Colonic mucosa (tissue), 4 donors: ENCODE measurements at places on chromosomes 12 and 14. TPM values are rescaled to one million over a fixed set of nuclear protein-coding genes. Genes with fewer than 3 reads are reported as not detected.
A peak's percentile ranks its signal among the peaks of the same experiment; 100 is the strongest.

- no peak for DNase-seq
- H3K4me1 ChIP-seq: no peaks in the 10 kb centered on the region
- no peak overlapping the region for H3K4me3 ChIP-seq
- no peak overlapping the region for H3K27ac ChIP-seq
Observed at GRCh38 chr12:100920493-100920892, 125.9 kb downstream of the ANO4 start.

The PLEKHD1 gene
- 0.10 TPM for total RNA-seq

The LYZ gene
- total RNA-seq: 20.6 TPM

DNA sequence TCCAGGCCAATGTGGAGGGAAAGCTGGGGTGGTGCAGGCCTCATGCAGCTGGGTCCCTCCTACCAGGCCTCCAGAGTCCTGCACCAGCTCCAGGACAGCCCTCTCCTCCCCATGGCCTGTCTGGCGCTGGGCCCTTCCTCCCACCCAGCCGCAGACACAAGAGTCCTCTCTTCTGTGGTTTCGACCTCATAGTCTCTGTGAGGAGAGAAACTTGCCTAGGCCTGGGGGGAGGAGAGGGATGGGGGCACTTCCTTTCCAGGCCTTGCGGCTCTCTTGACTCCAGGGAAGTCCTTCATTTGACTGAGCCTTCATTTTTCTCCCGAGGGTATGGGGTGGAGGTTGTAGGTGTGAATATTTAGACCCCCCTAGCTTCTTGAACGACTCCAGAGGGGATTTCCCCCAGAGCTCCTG is 2.3 kb downstream of the MMP14 start:
- no peaks in the 10 kb centered on the region for H3K27me3 ChIP-seq
- peak overlapping the region; percentile 76 for H3K4me3 ChIP-seq
- H3K27ac ChIP-seq: peak overlapping the region; percentile 87
- no peak for DNase-seq
- H3K4me1 ChIP-seq: peaks cover 3% of the 10 kb centered on the region

DNA sequence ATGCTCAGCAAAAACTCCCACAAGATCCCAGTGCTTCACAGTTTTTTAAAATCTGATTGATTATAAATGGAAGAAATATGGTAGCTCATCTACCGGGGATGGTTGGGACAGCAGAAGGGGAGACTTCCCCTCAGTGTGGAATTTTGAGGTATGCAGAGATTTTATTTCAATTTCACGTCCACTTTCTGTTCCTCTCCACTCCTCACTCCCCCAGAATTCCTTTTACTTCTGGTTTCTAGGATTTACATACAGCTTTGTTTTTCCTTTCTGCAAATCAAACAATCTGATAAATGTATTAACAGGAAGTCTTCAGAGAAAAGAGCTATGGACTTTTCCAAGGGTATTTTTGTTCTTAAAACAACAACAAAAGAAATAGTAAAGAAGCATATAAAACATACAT is 181.5 kb upstream of the ARHGAP5 start:
- H3K27me3 ChIP-seq: no peaks in the 10 kb centered on the region
- H3K4me1 ChIP-seq: no peaks in the 10 kb centered on the region

DNA sequence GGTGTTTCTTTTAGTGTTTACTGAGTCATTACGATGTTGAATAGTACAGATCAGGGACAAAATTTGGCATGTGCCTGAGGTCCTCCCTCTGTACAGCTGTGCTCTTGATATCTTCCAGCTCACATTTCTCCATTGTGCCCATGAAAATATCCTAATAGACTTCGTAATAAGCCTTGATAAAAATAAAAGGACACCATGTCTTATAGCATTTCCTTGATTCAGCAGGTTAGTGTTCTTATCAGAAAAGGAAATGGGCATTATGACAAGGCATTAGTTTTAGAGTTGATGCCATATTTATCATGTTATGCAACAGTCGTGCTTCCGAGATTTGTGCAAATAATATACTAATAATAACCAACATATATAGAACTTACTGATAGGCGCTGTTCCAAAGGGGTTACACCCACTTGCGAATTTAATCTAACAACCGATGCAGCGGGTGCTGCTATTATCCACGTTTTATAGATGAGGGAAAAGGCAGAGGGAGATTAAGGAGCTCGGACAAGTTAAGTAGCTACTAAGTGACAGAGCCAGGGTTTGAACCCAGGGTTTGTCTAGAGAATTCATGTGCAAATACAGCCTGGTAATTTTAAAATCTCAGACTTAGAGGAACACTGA is 15.1 kb upstream of the WNK1 start:
- H3K27me3 ChIP-seq: no peaks in the 10 kb centered on the region
- no peak overlapping the region for H3K4me3 ChIP-seq
- H3K4me1 ChIP-seq: no peaks in the 10 kb centered on the region
- H3K36me3 ChIP-seq: no peaks in the 10 kb centered on the region
- H3K27ac ChIP-seq: no peak overlapping the region

DNA sequence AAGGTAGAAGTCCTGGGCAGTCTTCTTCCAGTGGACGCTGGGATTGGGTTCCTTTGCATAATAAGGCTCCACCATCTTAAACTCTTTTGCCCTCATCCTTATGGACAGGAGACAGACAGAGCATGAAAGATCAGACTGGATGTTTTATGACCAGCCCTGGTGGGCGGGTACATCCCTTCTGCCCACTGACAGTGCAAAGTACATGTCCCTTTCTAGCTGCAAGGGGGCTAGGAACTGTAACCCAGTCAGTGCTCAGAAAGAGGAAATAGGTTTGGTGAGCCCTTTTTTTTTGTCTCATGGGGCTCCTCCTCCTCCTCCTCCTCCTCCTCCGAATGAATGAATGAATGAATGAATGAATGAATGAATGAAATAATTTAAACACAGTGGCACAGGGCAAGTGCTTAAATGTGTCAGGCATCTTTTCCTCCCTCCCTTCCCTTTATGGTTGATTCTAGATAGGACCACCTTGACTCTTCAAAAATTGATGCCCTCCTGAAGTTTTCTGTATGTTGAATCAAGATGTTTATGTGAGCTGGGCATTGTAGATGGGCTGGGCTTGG is 36.4 kb upstream of the HNF1A start:
- no peak overlapping the region for H3K27ac ChIP-seq
- H3K27me3 ChIP-seq: no peaks in the 10 kb centered on the region
- no peak for DNase-seq
- no peak overlapping the region for H3K4me3 ChIP-seq

DNA sequence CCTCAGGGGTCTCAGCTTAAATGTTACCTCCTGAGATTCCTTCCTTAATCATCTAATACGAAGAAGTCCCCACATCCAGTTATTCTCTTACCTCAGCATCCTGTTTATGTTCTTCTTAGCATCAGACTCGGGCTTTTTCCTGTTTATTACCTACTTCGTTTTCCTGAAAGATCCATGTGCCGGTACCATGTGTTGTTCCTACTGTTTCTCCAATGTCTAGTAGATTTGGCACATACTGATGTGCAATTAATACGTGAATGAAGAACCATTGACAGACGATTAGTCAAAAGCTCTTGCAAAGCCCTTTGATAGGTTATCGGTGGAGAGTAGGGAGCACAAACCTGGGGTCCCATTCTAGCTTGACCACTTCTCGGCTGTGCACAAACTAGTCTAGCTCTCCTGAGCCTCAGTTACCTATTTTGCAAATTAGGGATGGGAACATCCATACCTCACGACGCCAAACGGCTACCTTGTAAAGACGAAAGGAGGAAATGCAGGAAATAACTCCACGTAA is 735 bp upstream of the MAPKAPK5 start:
- H3K4me3 ChIP-seq: peak overlapping the region; percentile 98
- no peaks in the 10 kb centered on the region for H3K27me3 ChIP-seq
- DNase-seq: no peak
- H3K27ac ChIP-seq: peak overlapping the region; percentile 94

DNA sequence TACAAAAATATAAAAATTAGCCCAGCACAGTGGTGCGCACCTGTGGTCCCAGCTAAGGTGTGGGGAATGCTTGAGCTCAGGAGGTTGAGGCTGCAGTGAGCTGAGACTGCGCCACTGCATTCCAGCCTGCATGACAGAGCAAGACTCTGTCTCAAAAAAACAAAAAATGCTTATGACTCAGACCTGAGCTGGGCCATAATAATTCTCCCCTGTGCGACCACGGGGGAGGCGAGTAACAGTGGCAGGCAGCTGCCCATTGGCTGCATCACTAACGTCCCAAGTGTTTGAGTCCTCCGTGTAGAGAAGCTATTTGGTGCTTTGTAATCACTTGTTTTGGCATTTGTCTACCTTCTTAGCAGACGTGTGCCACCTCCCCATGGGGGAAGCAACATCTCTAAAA is 24.9 kb downstream of the PSMC1 start:
- H3K36me3 ChIP-seq: no peaks in the 10 kb centered on the region
- no peak overlapping the region for H3K4me3 ChIP-seq
- H3K27ac ChIP-seq: no peak overlapping the region
- DNase-seq: no peak
- no peaks in the 10 kb centered on the region for H3K27me3 ChIP-seq

The CCDC196 gene
- total RNA-seq: 0.82 TPM

The ABCC9 gene
- 0.69 TPM for total RNA-seq

The CLEC4D gene
- not detected for total RNA-seq

DNA sequence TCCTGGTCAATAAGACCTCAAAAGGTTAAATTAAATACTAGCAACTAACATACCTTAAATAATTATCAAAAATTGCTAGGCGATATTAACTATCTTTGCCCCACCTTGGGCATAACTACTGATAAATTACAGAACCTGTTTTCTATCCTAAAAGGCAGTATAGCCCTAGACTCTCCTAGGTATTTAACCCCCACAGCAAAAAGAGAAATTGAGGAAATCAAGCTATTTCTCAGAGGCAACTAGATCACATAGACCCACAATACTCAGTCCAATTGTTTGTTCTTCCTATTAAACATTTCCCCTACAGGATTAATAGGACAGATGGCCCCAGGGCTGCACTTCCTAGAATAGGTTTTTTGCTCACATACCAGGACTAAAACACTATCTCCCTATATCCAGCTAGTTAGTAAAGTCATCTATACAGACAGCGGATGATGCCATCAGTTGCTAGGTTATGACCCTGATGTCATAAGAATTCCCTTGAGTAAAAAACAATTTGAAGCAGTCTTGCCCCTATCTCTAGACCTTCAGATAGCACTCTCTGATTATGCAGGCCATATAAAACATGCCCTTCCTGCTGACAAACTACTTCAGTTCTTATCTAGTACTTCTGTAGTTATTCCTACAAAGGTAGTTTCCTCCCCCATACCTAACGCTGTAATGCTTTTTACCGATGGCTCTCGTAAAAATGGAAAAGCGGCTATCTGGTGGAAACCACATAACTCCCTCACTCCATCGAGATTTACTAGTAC is 118.4 kb downstream of the PPHLN1 start:
- H3K4me3 ChIP-seq: no peak overlapping the region
- no peaks in the 10 kb centered on the region for H3K27me3 ChIP-seq
- no peak for DNase-seq
- no peaks in the 10 kb centered on the region for H3K4me1 ChIP-seq

- no peaks in the 10 kb centered on the region for H3K36me3 ChIP-seq
- no peak for DNase-seq
- H3K27ac ChIP-seq: no peak overlapping the region
- H3K27me3 ChIP-seq: no peaks in the 10 kb centered on the region
- no peak overlapping the region for H3K4me3 ChIP-seq
- H3K4me1 ChIP-seq: no peaks in the 10 kb centered on the region
Observed at GRCh38 chr12:119565404-119565803, 28.2 kb upstream of the TMEM233 start.

The KLRC1 gene
- total RNA-seq: 1.0 TPM

- no peaks in the 10 kb centered on the region for H3K4me1 ChIP-seq
- H3K27ac ChIP-seq: no peak overlapping the region
- no peak for DNase-seq
- no peaks in the 10 kb centered on the region for H3K27me3 ChIP-seq
Observed at GRCh38 chr14:101046071-101046470, 142.5 kb upstream of the RTL1 start.

DNA sequence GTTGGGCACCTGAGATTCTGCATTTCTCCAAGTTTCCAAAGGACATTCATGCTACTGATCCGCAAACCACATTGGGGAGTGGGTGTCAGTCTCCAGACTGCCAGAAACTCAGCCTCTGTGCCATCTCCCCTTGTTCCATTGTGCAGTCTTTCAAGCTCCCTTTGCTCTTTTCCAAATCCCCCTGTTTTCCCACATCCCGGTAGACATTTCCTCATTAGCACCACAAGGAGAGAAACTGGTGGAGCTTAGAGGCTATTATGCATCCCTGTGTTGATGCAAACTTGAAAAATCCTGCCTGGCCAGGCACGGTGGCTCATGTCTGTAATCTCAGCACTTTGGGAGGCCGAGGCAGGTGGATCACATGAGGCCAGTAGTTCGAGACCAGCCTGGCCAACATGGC is 10.7 kb downstream of the CCDC63 start:
- no peaks in the 10 kb centered on the region for H3K36me3 ChIP-seq
- H3K4me3 ChIP-seq: no peak overlapping the region
- no peaks in the 10 kb centered on the region for H3K4me1 ChIP-seq
- no peak overlapping the region for H3K27ac ChIP-seq
- DNase-seq: no peak

The GDF3 gene
- total RNA-seq: not detected

The PMEL gene
- 3.4 TPM for total RNA-seq

The LIN7A gene
- 0.17 TPM for total RNA-seq

DNA sequence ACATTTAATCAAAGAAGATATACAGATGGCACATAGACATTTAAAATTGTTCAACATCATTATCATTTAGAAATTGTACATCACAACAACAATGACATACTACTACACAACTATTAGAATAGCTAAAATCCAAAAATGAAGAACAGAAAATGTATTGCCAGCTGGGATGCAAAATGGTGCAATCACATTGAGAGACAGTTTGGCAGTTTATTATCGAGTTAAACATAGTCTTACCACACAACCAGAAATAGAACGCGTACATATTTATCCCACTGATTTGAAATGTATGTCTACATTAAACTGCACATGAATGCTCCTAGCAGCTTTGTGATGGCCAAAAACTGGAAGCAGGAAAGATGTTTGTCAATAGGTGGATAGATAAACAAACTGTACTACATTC is 791.5 kb upstream of the MGAT4C start:
- no peaks in the 10 kb centered on the region for H3K36me3 ChIP-seq
- H3K27me3 ChIP-seq: no peaks in the 10 kb centered on the region
- H3K4me3 ChIP-seq: no peak overlapping the region
- H3K4me1 ChIP-seq: no peaks in the 10 kb centered on the region
